Stimulated activated CD8-positive, alpha-beta memory T cell treated with anti-CD3 and anti-CD28 coated beads, Interleukin-4, amount 100 ng/mL, for 1 hour (primary cell): ENCODE measurements at places on chromosomes 12 and 14.

- no peak for DNase-seq
Measured at GRCh38 chr14:36944307-36945010, 227.9 kb downstream of the SLC25A21 start.

- DNase-seq, result no peak
Measured at GRCh38 chr14:100552524-100553125, 34.6 kb downstream of the BEGAIN start.

GRCh38 chr14:24422261-24422660, 7.2 kb downstream of the CBLN3 start:
- no peak for DNase-seq

DNA sequence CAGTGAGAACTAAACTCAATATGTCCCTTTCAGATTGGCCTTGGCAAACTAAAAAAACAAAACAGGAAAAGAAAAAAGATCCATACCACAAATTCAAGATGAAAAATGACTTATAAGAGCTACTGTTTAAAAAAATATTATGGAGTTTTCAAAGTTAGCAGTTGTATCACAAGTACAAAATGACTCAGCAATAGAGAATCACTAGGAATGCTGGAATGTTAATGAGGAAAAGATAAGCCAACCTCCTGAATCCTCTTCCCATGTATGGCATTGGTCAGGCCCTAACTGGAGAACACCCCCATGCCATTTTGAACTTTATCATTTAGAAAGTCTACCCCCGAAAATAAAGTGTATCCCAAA, 62.2 kb downstream of the PPP1R36 start:
- DNase-seq, result no peak

DNA sequence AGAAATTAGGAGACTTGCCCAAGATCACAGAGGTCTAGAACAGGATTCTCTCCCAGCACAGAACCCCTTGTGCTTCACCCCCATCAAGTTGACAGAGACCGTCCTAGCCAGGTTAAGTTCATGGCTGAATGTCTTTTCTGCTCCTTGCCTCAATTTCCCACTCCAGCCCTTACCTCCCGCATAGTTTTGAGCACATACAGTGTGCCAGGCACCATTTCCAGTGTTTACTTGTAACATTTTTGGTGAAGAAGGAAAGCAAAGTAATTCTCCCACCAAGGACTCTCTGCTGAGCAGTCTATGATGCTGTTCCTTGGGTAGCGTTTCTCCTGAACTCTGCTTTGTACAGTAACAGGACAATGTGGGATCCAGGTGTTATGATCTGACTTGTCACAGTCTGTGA, 1.2 kb downstream of the ABHD4 start:
- DNase-seq, result no peak
